Kasumi-1 (cell line): ENCODE measurements at places on chromosomes 2 and 18.

DNA sequence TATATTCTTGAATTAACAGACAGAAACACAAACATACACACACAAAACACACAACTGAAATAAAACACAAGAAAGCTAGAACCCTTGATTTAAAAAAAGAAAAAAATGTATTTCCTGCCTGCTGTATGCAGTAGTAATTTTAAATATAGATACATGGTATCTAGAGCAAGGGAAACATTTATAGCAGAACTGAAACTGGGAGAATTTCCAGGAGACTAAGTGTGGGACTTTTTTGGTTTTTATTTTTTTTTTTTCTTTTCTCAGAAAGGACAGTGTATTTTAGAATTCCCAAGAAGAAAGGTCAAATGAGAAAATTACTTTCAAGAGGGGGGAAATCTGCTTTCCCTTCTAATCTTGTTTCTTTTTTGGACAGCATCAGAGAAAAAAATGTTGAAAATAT is 558.9 kb upstream of the PKDCC start:
- DNase-seq: no peak

DNA sequence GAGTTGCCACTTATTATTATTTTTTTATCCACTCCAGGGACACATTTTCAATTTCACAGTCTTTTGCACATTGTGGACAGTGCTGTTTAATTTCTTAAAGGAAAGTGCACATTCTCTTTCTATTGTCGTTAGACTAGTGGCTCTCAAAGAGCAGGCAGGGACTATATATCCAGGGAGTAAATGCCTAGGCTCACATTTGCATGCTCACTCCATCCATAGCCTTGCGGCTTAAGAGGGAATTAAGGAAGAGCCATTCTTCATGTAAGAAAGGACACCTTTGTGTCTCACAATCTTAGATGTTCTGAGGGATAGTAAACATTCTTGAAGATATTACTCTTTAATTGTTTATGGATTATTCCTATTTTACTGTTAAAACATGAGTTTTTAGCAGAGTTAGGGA is 70.8 kb downstream of the FIGN start:
- DNase-seq: no peak

GRCh38 chr2:227237786-227238185 is 73.4 kb downstream of the COL4A3 start:
- no peak for DNase-seq

DNA sequence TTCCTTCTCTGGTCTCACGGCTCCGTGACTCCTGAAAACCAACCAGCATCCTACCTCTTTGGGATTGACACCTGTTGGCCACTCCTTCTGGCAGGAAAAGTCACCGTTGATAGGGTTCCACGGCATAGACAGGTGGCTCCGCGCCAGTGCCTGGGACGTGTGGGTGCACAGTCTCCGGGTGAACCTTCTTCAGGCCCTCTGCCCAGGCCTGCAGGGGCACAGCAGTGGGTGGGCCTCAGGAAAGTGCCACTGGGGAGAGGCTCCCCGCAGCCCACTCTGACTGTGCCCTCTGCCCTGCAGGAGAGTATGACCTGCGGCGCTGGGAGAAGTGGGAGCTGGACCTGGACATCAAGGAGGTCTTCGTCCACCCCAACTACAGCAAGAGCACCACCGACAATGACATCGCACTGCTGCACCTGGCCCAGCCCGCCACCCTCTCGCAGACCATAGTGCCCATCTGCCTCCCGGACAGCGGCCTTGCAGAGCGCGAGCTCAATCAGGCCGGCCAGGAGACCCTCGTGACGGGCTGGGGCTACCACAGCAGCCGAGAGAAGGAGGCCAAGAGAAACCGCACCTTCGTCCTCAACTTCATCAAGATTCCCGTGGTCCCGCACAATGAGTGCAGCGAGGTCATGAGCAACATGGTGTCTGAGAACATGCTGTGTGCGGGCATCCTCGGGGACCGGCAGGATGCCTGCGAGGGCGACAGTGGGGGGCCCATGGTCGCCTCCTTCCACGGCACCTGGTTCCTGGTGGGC is 10.0 kb downstream of the PROC start:
- no peak for DNase-seq

- no peak for DNase-seq
Observed at GRCh38 chr2:104388296-104388695, 465.6 kb upstream of the POU3F3 start.

DNA sequence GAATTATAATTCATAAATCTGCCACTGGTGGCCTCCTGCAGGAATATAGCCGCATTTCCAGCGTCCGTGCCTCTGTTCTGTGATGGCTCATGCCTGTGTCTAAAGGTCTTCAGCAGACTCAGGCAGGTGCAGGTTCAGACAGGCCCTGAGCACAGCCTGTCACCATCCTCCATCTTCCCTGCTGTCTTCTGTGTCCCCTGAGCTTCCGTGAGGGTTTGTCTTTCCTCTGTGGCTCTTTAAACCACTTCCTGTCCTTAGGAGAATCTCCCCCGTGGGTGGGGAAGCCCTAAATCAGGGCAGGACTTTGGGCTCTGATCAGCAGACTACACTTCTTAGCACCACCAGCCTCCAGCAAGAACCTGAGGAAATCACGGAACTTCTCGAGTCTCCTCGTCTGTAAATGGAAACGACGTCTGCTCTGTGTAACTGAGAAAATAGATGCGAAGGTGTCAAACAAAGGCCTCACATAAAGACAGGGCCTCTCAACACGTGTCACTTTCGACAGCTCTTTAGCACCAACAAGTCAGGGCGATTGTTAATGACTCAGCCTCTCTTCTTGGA is 24.1 kb upstream of the NFATC1 start:
- peak; percentile 38 for DNase-seq

DNA sequence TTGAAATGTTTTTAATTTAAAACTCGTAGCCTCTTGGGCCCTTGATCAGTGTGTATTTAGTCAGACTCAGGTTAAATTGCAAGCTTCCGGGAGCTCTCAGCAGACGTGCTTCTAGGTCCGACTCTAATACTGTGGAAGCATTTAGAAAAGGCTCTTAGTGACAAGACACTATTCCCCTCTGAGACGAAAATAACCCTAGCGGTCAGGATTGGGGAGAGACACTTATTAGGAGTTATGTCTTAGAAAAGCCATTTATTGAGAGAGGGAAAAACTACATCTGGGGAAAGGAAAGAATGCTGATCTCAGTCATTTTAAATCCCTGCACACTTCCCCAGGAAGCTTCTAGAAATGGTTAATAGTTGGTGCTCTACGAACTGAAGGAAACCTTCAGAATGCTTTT is 110.5 kb upstream of the NCK2 start:
- DNase-seq: no peak

GRCh38 chr18:41197967-41198366 is 757.1 kb upstream of the PIK3C3 start:
- DNase-seq: no peak

GRCh38 chr18:68448736-68449135 is 266.2 kb downstream of the TMX3 start:
- no peak for DNase-seq

GRCh38 chr2:96163415-96163767 is 18.2 kb upstream of the DUSP2 start:
- no peak for DNase-seq

- peak; percentile 79 for DNase-seq
Observed at GRCh38 chr2:54665436-54665856, 58.0 kb upstream of the EML6 start.

DNA sequence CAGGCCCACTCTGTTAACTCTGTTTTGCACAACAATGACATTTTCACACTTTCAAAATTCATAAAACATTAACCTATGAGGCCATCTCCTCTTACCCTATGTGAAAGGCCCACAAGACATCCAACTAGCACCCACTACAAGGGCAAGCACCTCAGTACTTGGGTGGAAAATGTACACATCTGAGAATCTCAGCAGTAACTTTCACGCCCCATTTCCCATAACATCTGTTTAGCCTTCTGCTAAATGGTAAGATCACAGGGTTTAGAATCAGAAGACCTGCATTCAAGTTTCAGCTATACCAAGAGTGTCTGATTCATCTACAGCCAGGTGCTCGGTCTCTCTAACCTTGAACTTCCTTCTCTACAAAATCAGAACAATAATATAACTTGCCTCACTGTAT is 89.2 kb downstream of the SP100 start:
- DNase-seq: no peak

GRCh38 chr2:134976074-134976702 is 57.6 kb downstream of the CCNT2 start:
- DNase-seq: peak; percentile 100

- peak; percentile 73 for DNase-seq
Observed at GRCh38 chr2:55231546-55232083, 478 bp downstream of the CLHC1 start.

DNA sequence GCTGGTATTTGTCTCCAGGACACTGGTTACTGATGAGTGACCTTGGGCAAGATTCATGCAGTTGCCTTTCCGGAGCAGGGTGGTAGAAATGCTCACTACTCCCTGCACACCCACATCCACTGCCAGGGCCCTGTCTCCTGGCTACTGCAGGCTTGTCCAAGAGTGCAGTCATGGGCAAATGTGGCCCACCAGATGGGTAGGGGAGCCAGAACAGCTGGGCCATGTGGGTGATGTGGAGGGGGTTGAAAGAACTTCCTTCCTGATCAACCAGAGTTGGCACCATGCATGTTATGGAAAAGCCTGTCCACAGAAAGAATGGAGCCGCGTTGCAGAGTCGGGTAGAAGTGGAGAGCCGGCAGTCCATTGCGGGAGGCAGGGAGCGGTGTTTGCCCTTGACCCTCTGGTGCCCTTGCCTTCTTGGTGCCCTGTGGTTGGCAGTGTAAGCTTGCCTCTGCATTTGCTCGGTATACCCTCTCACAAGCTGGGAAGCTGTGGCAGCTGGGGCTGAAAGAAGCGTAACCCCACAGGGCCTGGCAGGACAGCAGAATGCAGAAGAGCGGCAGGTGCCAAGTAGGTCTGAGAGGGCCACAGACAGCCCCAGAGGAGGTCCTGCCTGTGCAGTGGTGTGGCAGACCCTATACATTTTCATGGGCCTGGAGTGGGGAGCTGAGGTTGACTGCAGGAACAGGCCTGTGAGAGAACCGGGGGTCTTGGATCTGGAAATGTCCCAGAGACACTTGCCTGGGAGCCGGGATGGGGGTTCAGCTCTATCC is 253.2 kb downstream of the TFCP2L1 start:
- DNase-seq: no peak

DNA sequence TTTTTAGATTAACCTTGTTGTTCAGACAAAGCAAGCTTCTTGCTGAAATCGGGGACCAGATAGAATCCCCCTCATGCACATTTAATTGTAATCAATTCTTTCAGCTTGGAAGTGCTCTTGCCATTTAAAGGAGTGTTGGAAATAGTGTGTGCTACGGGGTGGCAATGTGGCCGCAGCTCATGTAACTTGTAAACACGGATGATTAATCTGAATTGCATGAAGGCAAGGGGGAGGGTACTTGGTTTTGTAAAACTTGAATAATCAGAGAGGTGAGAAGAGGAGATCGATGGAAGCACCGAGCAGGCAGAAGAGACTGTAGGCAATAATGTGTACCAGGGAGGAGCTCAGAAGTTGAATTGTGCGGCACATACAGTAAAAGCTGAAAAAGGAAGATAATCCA is 273.5 kb downstream of the PTGR3 start:
- DNase-seq: no peak

- DNase-seq: no peak
Observed at GRCh38 chr2:173876833-173877413, 88.2 kb downstream of the SP3 start.

- DNase-seq: no peak
Observed at GRCh38 chr2:99278793-99279291, 22.2 kb downstream of the LYG1 start.

GRCh38 chr18:59345556-59345955 is 13.5 kb downstream of the LMAN1 start:
- no peak for DNase-seq

- DNase-seq: no peak
Observed at GRCh38 chr2:7835151-7835550, 846.7 kb upstream of the ID2 start.

DNA sequence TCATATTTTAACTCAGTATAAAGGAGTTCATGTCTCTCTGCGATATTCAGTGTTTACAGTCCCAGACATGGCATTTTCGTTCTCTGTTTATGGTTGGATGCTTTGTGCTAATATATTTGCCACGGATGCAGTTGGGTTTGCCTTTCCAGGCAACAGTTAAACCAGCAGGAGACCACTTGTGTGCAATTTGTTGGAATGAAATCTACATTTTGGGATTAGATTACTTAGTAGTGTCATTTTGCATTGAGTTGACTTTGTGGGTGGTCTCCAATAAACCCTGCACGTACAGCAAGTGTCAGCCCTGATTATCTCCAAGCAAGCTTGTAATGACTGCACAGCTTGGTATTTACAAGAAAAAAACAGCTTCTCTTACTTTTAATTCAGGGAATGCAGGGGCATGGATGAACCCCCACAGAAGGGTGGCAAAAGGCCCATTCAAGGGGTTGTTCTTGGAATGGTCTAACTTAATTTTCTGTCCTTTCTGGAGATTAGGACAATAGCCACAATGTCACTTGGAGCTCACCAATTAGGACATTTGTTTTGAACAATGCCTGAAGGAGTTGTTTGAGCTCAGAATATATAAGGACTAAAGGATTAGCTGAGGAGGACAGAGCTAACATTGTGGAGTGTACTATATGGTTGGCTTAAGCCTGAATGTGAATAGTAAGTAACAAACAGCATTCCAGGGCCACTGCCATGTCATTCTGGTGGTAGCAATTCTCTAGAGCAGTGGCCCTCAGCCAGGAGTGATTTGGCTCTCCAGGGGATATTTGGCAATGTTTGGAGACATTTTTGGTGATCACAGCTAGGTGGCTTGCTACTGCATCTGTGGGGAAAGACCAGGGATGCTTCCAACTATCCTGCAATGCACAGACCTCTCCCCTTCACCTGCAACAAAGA is 121.5 kb downstream of the SLC4A3 start:
- no peak for DNase-seq

- peak; percentile 99 for DNase-seq
Observed at GRCh38 chr2:88691339-88692183, at the start of gene RPIA. TSS of gene RPIA (plus strand) at chr2:88691673. CDS start at chr2:88691699, 26 bp downstream.

DNA sequence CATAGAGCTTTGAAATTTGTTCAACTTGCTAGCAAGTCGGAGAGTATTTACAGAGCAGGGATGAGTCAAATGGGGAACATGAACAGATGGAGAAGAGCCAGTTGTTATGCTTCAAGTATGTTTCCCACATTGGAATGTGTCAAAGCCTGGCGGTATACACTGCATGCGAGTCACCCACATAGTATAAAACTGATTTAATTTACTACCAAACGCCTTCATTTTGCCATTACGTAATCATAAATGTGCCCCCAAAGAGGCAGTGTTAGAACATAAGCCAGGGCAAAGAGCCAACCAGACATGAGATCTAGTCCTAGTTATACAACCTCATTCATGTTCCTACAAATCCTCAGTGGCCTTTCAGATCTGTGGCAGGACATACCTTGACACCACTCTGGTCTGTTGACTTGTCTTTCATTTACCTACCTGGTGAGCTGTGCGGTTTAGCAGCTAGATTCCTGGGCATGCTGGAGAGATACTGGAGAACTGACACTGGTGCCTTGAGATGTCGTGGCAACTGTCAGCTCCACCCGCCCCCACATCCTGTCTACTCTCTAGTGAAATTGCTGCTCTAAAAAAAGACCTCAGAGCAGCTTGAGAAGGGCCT is 21.7 kb upstream of the NRP2 start:
- DNase-seq: peak; percentile 2

DNA sequence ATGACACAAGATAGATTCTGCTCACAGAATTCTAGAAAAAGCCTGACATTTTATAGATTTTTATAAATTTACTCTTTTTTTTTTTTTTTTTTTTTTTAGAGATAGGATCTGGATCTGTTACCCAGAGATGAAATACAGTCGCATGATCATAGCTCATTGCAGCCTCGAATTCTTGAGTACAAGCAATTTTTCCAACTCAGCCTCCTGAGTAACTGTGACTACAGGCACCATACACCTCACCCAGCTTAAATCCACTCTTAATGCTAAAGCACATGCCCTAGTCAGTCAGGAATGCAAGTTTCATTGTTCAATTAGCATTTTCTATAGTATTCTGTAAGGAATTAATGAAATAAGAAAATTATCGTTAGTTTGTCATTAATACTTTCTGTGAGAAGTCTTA is 32.1 kb upstream of the WDR75 start:
- DNase-seq: no peak
